HepG2 (cell line): ENCODE measurements at places on chromosomes 4 and X.
A peak's percentile ranks its signal among the peaks of the same experiment; 100 is the strongest.

DNA sequence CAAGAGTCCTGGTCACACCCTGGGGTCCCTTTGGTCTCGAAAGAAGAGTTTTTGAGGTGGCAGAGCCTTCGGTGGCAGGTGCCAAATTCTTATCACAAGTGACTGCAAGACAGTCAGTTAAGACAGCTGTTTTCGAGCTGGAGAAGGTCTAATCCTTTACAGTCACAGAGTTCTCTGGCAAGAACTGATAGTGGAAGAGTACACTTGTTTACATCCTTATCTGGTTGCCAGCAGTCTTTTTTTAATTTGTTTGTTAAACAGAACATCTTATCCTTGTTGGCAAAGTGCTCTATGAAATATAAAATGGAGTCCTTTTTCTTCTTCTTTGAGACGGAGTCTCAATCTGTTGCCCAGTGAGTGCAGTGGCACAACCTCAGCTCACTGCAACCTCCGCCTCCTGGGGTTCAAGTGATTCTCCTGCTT is 50.4 kb upstream of the ELOVL6 start:
- DNase-seq, result no peak

GRCh38 chr4:172992648-172993378 is 175.8 kb upstream of the GALNT7 start:
- no peak for DNase-seq

DNA sequence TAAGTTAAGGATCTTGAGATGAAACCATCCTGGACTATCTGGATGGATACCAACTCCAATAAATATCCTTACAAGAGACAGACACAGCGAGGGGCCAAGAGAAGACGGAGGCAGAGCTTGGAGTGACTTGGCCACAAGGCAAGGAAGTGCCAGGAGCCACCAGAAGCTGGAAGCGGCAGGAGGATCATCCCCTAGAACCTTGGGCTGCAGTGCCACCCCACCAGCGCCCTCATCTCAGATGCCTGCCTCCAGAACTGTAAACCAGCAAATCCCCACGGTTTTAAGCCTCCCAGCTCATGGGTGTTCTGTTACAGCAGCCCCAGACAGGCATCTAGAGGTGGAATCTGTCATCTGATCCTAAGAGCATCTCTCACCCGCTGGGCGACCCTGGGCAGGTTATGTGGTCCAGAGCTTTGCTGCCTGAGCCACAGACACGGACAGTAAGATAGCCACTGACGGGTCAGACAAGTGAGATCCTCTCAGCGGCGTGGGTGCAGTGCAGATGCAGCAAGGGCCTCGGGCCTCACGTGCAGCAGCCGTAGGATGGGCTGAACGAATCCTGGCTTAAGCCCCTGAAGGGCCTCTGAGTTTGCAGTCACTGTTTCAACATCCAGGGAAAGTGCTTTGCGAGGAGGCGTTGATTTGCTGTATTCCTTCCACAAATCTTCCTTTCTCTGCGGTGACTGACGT is 25.1 kb upstream of the MXD4 start:
- DNase-seq, result no peak

DNA sequence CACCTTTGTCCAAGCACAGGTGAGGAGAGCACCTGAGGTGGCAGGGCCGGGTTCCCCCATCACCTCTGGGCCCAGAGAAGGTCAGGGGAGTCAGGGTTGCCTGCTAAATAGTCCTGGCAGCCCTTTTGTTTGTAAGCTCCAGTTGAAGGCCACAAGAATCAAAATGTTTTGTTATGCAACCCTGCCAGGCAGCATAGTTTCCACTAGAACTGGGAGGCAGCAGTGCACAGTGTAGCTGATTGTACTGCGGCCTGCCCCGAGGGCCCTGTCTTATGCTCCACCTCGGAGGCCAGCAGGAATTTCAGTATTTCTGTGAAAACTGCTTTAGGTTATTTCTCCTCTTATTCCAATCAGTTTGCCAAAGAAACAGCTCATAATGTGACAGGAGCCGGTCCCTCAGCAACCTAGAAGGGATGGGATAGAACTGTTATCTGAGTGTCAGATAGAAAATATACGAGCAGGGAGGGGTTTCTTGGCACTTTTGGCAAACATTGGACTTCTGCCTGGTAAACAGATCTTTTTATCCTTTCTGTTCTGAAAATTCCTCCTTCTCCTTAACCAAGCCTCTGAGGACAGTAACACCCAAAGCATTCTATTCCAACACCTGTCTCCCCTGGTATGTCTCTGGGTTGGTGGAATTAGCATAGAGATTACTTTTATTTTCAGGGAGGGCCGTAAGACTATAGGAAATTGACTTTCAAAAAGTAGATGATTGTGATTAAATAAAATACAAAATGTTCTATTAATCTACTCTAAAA is 93.6 kb downstream of the LNX1 start:
- DNase-seq, result peak; percentile 53

DNA sequence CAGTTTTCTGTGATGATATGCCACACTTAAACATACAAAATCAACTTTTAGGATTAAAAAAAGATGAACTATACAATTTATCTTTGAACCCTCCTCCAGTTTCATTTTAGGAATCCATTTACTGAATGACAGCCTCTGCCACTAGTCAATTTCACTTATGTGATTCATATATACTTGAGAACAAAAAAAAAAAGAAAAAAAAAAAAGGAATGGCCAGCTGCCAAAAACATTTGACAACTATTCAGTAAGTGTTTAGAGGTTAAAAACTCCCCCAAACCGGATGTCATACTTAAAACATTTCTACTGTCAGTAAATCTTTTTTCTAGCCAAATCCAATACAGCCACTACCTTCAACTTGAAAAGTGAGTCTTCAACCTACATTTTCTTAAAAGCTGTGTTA is 266.7 kb upstream of the MAGEB2 start:
- no peak for DNase-seq

GRCh38 chrX:153662266-153662665 is 11.3 kb downstream of the PNCK start:
- DNase-seq, result peak; percentile 48

- peak; percentile 36 for DNase-seq
Measured at GRCh38 chrX:41781500-41781899, 57.5 kb downstream of the GPR82 start.

GRCh38 chrX:9362363-9362928 is 102.4 kb upstream of the TBL1X start:
- DNase-seq, result no peak

DNA sequence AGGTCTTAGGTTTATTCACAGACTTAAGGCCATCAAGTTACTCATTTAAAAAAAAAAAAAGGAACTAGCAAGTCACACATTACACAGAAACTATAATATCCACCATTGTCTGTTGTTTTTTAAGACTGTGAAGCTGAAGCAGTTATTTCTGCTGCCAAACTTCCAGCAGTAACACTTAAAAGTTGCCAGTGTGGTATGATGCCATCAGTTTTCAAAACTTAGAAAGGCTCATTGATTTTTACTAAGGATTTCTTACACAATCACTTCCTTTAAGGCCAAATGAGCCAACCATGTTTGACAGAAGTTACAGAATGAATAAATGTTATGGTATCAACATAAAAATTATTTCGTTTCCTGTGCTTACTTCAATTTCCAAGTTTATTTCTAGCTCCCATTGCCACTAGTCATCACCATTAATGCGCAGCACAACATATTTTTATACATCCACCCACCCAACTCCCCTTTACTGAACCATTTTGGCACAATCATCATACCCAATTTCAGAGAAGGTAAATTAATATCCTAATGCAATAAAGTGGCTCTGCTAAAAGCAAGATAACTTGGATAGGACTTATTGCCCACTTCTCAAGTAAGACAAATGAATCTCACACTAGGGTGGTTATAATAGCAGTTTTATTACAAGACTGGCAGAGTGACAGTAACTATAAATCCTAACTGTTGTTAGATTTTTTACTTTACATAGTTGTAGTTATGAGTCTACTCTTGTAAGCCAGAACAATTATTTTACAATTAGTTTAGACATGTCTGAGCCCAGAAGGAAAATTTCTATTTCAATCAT is 13.1 kb downstream of the PDGFC start:
- DNase-seq, result no peak

- DNase-seq, result no peak
Measured at GRCh38 chr4:35818520-35818919, 425.8 kb downstream of the ARAP2 start.

- DNase-seq, result no peak
Measured at GRCh38 chr4:139799615-139800014, 134.0 kb downstream of the MGST2 start.

GRCh38 chrX:2741386-2741785 is 10.5 kb upstream of the XG start:
- DNase-seq, result no peak

DNA sequence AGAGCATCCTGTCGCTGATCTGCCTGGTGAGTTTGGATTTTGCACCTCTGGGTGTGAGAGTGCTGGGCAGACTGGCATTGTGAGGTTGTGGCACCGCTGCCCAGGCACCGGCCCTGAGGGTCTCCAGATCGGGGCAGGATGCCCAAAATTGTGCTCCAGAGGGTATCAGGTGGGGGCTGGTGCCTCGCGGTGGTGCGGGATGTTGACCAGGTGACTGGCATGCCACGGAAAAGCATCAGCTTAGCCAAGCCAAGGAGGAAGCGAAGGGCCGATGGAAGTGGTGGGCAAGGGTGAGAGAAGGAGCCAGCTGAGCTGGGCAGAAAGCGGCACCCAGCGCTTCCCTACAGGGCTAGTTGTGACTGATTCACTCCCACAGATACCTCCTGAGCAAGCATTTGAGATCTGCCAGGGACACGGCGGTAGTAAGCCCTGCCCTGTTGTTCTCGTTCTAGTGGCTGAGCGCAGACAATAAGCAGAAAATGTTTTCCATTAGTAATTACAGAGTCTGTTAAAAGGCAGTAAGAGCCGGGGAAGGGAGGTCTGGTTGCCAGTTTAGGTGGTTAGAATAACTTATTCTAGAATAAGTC is 809 bp downstream of the ZFP92 start:
- no peak for DNase-seq

GRCh38 chrX:146907391-146908240 is 93.1 kb upstream of the CXorf51A start:
- no peak for DNase-seq
